ENCODE measurements at places on chromosomes 1 and 21. TPM values are rescaled to one million over a fixed set of nuclear protein-coding genes. Genes with fewer than 3 reads are reported as not detected.

CD1D gene
- total RNA-seq, result 3.9 TPM

LCE4A gene
- not detected for total RNA-seq

PNRC2 gene
- 107 TPM for total RNA-seq

TAL1 gene
- 0.13 TPM for total RNA-seq

RBM11 gene
- total RNA-seq, result 1.4 TPM

RHBDL2 gene
- 0.57 TPM for total RNA-seq

EXOSC10 gene
- total RNA-seq, result 47.0 TPM

LGR6 gene
- total RNA-seq, result 0.32 TPM

DNA sequence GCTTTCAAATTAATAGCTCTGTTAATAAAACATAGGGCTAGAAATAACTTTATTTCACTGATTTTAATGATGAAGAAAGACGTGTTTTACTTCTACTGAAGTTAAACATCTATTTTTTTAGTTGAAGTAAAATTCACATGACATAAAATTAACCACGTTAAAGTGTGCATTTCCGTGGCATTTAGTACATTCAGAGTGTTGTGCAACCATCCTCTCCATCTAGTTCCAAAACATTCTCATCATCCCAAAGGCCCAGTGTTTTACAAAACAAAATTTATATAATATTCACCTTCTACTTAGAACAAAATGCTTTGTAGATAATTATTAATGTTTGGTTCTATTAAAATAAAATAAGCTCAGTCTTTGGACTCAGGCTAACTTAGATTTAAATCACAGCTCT is 108.5 kb upstream of the GNG12 start:
- H3K36me3 ChIP-seq, result no peaks in the 10 kb centered on the region
- no peak for DNase-seq
- H3K4me1 ChIP-seq, result peaks cover 4% of the 10 kb centered on the region
- no peak overlapping the region for H3K4me3 ChIP-seq
- no peaks in the 10 kb centered on the region for H3K27me3 ChIP-seq

DNA sequence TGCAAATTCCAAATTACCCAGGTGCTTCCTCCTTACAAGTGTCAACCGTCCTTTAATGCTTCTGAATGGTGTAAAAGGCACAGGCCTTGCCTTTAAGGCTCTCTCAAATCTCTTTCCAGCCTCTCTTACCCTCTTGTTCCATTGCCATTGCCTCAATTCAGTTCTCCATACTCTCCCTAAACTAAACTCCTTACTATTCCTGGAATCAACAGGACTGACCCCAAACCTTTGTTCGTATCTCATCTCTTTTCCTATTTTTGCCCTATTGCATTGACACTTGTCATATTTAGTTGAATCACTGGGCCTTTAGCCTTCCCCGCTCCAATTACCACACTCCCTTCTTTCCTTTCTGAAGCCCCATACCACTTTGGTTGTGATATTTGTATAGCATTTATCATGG is 3.9 kb upstream of the CD55 start:
- no peak overlapping the region for H3K4me3 ChIP-seq
- H3K36me3 ChIP-seq, result no peaks in the 10 kb centered on the region
- H3K27me3 ChIP-seq, result no peaks in the 10 kb centered on the region
- peak overlapping the region; percentile 75 for H3K27ac ChIP-seq

DNA sequence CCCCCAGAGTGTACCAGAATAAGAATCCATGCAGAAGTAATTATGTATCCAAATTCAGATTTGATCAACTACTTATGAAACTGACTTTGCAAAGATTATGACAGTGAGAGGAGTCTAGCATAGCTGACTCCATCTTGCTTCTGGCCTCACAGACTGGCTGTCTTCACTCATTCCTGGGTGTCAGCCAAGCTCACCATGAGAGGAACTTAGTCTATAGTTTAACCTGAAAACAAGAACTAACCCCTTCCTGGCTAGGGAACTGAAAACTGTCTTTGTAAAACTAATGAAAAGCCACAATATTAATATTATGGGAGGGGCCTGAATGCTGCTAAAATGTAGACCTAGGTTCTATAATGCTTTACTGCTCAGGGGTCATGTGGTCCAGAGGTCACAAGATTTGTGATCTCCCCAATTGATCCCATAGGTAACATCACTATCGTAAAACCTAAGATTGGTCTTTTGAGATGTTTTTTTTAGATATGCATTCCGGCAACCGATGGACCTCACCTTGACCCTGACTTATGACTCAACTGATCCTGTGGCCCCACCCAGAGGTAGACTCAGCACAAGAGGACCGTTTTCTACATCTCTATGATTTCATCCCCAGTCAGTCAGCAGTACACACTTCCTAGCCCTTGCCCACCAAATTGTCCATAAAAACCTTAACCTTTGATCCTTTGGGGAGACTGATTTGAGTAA is 55.2 kb downstream of the ATP1B1 start:
- H3K36me3 ChIP-seq, result no peaks in the 10 kb centered on the region
- H3K27me3 ChIP-seq, result no peaks in the 10 kb centered on the region
- peaks cover 13% of the 10 kb centered on the region for H3K4me1 ChIP-seq
- H3K27ac ChIP-seq, result peak overlapping the region; percentile 23
- no peak for DNase-seq

DNA sequence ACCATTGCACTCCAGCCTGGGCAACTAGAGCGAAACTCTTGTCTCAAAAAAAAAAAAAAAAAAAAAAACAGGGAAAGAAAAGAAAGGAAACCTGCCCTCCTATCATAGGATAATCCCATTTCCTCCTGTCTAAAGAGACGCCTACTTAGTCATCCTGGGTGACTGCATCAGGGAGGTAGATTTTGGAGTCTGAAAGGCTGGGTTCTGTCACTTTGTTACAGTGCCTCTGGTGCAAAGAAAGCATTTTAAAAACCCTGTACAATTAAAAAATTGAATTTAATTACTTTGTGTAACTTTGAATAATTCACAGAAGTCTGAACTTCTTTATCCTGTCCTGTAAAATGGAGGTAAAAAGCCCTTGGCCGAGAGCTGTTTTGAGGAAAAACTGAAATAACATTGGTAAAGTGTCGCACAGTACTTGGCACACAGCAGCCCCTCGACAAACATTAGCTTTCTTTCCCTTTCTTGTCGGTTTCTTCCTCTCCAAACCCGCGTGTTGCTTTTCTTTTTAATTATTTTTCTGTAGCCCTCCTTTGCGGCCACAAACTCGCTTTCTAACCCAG is 657 bp upstream of the HDAC1 start:
- H3K27me3 ChIP-seq, result no peaks in the 10 kb centered on the region
- DNase-seq, result no peak
- peak overlapping the region; percentile 1 for H3K4me3 ChIP-seq
- H3K27ac ChIP-seq, result peak overlapping the region; percentile 85

- H3K27me3 ChIP-seq, result no peaks in the 10 kb centered on the region
- H3K4me3 ChIP-seq, result no peak overlapping the region
- no peaks in the 10 kb centered on the region for H3K36me3 ChIP-seq
- no peak overlapping the region for H3K27ac ChIP-seq
- no peaks in the 10 kb centered on the region for H3K4me1 ChIP-seq
- DNase-seq, result no peak
These were observed 504.4 kb upstream of the PLXNA2 start for GRCh38 chr1:208748387-208749165.

DNA sequence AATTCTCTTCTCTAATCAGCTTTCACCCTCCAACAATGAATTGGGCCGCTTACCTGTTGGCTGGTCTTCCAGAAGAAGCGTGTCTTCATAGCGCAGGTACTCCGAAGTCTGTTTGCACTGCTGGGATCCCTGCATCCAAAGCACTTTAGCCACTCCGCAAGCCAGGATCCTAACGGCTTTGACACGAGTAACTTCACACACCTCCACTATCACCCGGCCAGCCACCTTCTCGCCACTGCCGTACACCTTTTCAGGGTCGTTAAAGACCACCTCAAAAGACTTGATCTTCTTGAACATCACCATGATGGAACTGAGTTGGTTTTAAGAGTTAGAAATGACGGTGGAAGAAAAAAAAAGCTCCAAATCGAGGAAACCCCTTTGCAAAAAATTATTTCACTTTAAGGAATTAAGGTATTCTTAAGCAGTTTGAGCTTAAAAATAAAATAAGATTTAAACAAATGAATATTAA is 381 bp downstream of the TXNIP start:
- peak overlapping the region; percentile 88 for H3K4me3 ChIP-seq
- DNase-seq, result no peak
- H3K36me3 ChIP-seq, result peaks cover 6% of the 10 kb centered on the region
- peak overlapping the region; percentile 81 for H3K27ac ChIP-seq
- H3K27me3 ChIP-seq, result no peaks in the 10 kb centered on the region

DNA sequence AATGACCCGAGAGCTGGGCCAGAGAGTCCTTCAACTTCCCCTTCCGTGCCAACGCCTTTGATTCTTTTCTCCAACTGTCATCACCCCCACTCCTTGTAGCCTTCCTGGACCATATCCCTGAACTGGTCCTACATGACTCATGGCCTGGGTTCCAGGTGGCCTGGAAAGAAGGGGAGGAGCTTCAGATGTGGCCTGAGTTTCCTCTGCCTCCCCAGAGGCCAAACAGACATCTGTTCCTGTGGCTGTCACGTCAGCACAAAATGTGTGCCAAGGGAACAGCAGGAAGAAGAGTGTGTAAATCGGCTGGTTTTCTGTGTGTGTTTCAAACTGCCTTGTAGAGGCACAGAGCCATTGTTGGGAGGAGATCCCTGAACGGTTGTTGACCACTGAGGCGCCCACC is 24.9 kb upstream of the KIRREL1 start:
- peak overlapping the region; percentile 79 for H3K27ac ChIP-seq
- H3K36me3 ChIP-seq, result no peaks in the 10 kb centered on the region
- DNase-seq, result no peak
- peaks cover 44% of the 10 kb centered on the region for H3K4me1 ChIP-seq
- H3K27me3 ChIP-seq, result no peaks in the 10 kb centered on the region

- H3K27me3 ChIP-seq, result peaks cover 17% of the 10 kb centered on the region
- no peaks in the 10 kb centered on the region for H3K36me3 ChIP-seq
- no peak overlapping the region for H3K27ac ChIP-seq
- H3K4me3 ChIP-seq, result no peak overlapping the region
These were observed 785 bp downstream of the PGLYRP4 start for GRCh38 chr1:153347856-153348255.

GRCh38 chr1:77424236-77424635 is 142.4 kb downstream of the AK5 start:
- no peaks in the 10 kb centered on the region for H3K27me3 ChIP-seq
- H3K4me1 ChIP-seq, result no peaks in the 10 kb centered on the region
- no peak overlapping the region for H3K4me3 ChIP-seq
- DNase-seq, result no peak

DNA sequence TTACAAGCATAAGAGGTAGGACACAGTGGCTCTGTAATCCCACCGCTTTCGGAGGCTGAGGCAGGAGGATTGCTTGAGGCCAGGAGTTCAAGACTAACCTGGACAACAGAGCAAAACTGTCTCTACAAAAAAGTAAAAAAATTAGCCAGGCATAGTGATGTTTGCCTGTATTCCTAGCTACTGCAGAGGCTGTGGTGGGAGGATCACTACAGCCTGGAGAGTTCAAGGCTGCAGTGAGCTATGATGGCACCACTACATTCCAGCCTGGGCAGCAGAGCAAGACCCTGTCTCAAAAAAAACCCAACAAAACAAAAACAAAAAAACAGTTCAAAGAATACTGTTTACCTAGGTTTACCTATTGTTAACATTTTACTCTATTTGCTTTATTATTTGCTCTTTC is 37.4 kb downstream of the CLIC4 start:
- no peak overlapping the region for H3K4me3 ChIP-seq
- DNase-seq, result no peak
- H3K27ac ChIP-seq, result no peak overlapping the region
- no peaks in the 10 kb centered on the region for H3K36me3 ChIP-seq
- peaks cover 6% of the 10 kb centered on the region for H3K4me1 ChIP-seq

GRCh38 chr1:187689129-187689528 is 860.4 kb downstream of the PLA2G4A start:
- no peak overlapping the region for H3K4me3 ChIP-seq
- no peaks in the 10 kb centered on the region for H3K27me3 ChIP-seq
- H3K36me3 ChIP-seq, result no peaks in the 10 kb centered on the region
- no peak for DNase-seq
- H3K27ac ChIP-seq, result no peak overlapping the region

DNA sequence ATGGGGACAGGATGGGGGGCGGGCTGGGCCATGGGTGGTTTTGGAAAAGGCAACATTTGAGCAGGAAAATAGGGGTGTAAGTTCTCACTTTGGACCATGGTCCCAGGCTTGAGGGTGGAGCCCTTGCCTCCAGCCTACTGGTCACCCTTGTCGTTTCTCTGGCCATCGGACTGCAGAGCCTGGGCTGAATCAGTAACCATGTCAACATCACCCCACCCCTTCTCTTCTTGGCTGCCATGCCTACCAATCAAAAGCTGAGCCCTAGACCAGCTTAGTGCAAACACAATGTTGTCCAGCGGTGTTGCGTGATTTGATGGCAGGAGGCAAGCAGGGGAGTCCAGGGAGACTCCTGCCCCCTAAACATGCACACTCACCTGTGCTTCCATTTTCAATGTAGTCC is 231.0 kb upstream of the KAZN start:
- no peaks in the 10 kb centered on the region for H3K36me3 ChIP-seq
- H3K27ac ChIP-seq, result no peak overlapping the region
- H3K27me3 ChIP-seq, result peaks cover 6% of the 10 kb centered on the region
- no peak for DNase-seq
- H3K4me1 ChIP-seq, result peaks cover 12% of the 10 kb centered on the region

DNA sequence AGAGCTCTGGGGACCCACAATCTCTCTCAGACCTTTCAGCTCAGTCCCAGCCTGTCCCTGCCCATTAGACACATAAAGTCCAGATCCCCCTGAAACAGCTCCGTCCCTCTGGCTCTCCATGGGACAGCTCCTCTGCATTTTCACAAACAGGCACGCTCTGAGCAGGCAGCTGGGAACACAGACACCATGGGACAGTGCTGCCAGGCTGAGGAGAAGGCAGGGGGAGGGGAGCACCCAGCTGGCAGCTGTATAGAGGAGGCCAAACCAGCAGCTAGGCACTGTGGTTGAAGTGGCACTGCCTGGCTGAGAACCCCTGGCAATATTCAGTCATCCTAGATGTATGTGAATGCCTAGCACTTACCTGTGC is 2.0 kb downstream of the TMEM63A start:
- peak overlapping the region; percentile 98 for H3K27ac ChIP-seq
- H3K4me3 ChIP-seq, result no peak overlapping the region
- H3K4me1 ChIP-seq, result peaks cover 49% of the 10 kb centered on the region
- H3K27me3 ChIP-seq, result no peaks in the 10 kb centered on the region
- DNase-seq, result no peak
- no peaks in the 10 kb centered on the region for H3K36me3 ChIP-seq
